ENCODE measurements at places on chromosomes 16 and 17.

DNA sequence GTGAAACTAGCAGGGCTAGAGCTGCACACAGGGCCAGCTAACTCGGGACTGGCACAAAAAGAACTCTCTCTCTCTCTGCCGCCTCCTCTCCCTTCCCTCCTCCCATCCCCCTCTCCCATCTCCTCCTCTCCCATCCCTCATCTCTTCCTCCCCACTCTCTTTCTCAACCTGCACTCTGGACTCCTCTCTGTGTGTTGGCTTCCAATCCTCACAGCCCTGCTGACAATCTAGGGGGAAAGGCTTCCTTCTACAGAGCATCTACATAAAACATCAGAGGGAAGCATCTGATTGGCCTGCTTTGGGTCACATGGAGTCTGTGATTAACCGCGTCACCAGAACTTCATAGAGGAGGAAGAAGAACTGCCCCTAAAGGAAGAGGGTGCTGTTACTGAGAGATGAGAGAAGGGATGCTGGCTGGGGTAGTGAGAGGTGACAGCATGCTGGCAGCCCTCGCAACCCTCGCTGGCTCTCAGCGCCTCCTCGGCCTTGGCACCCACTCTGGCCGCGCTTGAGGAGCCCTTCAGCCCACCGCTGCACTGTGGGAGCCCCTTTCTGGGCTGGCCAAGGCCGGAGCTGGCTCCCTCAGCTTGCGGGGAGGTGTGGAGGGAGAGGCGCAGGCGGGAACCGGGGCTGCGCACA lies 12.8 kb upstream of the ZFP90 start:
- no peak for DNase-seq

- no peak for DNase-seq
These were observed 1.8 kb downstream of the ST3GAL2 start for GRCh38 chr16:70437017-70437581.

- no peak for DNase-seq
These were observed 8.3 kb downstream of the KLHL36 start for GRCh38 chr16:84656649-84657048.

DNA sequence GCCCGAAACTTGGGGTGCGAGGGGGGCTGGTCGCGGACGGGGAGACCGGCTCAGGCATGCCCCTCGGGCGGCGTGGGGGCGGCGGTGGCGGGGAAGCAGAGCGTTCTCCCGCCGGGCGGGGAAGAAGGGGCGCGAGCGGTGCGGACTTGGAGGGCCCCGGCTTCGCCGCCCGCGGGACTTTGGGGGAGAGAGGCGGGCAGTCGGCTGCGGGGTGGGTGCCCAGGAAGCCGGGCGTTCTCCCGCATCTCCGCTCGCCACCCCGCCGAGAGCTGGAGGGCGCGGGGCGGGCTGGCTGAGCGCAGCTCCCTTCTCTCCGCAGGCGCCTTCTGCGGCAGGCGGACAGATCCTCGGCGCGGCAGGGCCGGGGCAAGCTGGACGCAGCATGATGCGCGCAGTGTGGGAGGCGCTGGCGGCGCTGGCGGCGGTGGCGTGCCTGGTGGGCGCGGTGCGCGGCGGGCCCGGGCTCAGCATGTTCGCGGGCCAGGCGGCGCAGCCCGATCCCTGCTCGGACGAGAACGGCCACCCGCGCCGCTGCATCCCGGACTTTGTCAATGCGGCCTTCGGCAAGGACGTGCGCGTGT lies 772 bp downstream of the NTN1 start:
- DNase-seq, result no peak

DNA sequence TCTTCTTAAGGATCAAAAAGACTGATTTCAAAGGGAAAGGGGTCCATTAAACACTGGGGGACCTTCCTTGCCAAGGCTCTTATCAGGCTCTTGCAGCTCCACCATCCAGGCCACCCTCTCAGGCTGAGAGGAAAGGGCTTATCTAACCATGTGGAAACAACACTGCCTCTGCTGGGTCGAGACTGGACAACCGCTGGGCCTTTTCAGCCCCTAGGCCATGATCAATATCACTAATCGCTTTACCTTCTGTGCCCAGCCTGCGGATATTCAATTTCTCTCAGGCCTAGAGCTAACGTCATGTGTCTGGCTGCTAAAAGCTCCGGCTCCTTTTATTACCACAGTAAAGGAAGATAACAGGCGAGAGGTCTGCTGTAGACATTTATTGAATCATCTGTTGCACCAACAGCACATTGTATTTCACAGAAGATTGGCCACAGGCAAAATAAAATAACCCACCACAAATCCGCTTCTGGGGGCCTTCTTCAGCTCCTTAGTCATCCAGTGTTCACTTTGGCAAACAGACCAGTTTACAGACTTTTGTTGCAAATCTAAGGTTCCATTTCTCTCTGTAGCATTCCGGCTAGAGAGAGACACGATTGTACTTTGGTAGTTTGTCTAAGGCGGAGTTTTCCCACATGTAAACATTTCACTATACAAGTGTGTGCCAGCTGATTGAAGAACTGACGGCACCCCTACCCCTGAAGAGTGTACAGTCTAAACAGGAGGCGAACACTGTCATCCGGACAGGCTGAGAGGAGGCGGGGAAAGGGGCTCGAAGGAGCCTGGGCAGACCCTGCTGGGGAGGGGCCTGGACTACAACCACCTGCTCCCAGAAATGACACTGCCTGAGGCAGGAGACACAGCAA lies 13.9 kb downstream of the CYB561 start:
- no peak for DNase-seq

GRCh38 chr17:63113167-63113566 lies 147.1 kb downstream of the TANC2 start:
- no peak for DNase-seq

DNA sequence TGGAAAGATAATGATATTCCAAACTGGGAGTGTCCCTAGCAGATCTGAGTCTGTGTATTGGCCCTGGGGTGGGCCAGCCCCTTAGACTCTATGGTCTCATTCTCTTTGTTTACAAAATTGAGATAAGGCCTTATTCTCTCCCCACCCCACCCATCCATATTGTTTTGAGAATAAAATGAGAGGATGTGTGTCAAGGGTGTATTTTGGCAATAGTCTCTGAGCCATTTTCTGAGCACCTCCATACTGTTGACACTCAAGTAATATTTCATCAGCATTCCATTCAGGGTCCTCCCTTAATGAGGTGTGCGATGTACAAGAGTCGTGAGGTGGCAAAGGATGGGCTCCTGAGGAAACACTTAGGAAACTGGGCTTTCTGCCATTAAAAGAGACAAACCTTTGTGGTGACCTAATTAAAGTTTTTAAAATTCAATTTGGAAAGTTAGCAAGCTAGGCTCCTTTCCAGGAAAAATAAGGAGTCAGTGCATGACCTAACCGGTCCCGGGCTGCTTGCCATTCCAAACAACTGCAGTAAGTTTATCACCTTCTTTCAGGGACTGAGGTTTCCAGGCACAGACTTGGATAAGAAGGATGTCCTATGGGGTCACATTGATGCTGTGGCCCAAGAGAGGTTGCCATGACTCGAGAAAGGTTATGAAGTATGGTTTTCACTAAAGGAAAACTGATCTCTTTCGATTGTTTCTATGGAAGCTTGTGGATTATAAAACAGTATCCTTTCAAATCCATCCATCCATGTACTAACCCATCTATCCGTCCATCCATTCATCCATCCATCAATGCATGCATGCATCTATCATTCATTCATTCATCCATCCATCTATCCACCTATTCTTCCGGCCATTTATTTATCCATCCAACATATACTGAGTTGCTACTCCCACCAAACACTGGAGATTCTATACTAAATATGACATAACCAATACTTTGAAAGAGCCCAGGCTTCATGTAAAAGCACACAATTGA lies 443.3 kb downstream of the UTP18 start:
- DNase-seq, result no peak

- DNase-seq, result no peak
These were observed 9.8 kb downstream of the GABARAPL2 start for GRCh38 chr16:75575958-75576357.

DNA sequence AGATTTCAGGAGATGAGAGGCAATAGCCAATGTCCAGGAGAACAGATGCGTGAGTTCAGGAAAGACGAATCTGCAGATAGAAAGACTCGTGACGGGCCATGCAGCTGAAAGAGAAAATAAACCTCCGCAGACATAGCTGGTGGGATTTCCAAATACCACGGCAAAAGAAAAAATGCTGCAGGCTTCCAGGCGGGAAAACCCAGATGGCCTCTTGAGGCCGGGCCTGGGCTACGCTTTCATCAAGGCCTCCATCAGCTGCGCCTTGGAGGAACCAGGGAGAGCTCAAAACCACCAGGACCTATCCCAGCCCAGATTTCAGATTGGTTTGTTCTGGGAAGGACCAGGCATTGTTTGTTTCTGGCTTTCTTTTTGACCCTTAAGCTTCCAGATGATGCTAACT lies 16.7 kb downstream of the CCDC40 start:
- DNase-seq, result no peak

- DNase-seq, result no peak
These were observed 287.2 kb upstream of the HSBP1 start for GRCh38 chr16:83520596-83520995.

- DNase-seq, result no peak
These were observed 930.7 kb downstream of the CDH8 start for GRCh38 chr16:61105544-61105943.

GRCh38 chr17:82384730-82385481 lies 13.3 kb downstream of the UTS2R start:
- DNase-seq, result no peak

DNA sequence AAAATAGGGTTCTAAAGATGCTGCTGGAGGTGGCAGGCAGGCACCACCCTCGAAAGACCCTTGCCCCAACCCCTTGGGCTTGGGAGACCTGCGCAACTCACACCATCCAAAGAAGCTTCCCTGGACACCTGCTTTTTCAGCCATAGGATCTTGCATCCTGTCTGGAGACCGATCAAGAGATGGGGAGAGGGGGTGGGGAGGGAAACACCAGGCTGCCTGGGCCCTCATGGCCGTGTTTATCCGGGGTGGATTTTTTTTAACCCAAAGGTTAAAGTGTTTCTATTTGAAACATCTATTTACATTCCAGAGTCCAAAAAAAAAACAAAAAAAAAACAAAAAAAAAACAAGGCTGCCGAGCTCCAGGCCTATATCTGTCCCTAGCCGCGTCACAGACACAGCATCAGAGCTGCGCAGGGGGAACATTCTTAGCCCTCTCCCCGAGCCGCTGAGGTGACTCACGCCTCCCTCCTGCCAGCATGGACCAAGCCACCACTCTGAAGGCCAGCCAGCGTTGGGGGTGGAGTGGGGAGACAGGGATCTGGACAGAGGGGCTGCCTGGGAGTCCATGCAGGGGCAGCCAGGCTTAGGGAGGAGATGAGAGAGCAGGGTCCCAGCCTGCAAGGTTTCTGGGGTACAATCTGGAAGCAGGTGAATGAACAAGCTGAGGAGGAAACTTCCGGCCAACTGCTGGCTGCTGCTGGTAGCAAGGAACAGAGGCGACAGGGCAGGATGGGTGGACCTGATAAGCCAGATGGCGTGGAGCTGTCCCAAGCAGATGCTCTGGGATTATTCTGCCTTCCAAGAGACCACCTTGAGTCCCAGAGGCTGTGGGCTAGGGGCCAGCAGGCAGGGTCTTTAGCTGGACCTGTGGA lies 14.8 kb downstream of the HDAC5 start:
- no peak for DNase-seq

DNA sequence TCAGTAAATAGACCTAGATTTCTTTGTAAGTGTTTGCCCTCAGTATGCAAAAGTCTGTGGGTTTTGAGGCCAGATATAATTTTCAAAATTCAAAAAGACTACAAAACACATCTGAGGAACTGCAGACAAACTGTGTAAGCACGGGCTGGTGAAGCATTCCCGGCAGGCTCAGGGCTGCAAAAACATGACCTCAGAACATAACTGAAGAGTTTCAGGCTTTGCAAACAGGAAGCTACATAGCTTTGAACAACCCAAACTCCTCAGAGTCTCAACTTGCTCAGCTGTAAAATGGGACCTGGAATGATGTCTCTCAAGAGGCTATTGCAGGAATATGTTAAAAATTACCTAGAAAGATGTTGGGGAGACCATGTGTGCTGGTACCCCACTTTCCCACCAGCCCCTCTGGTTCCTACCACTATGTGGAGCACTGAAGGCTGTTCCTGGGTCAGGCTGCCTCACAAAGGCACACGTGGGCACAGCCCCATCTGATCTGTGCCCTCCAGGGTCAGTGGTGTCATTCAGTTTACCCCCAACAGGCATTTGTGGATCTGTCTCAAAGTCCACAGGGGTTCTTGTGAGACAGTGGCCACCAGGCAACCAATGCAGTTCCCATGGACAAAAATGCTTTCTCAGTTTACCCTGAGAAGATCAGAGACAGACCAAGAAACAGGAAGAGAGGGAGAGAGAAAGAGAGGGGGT lies 72.9 kb downstream of the CREBBP start:
- DNase-seq, result no peak

- no peak for DNase-seq
These were observed 8.3 kb upstream of the CLUH start for GRCh38 chr17:2719861-2720260.

GRCh38 chr17:62950067-62950466 lies 16.0 kb upstream of the TANC2 start:
- no peak for DNase-seq

DNA sequence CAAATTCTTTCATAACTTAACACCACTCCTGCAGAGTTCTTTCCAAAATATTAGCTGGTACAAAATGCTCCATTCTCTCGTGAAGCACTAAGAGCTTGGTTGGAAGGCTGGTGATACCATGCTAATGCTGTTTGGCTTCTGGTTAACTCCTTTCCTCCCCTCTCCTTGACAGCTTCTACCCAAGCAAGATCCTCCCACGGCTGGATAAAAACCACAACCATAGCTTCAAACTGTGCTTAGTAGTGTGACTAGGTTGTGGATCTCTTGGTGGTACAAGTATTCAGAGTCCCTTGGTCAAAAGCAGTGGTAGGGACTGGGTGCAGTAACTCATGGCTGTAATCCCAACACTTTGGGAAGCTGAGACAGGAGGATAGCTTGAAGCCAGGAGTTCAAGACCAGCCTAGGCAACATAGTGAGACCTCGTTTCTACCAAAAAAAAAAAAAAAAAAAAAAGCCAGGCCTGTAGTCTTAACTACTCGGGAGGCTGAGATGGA lies 2.3 kb downstream of the PHAF1 start:
- no peak for DNase-seq

DNA sequence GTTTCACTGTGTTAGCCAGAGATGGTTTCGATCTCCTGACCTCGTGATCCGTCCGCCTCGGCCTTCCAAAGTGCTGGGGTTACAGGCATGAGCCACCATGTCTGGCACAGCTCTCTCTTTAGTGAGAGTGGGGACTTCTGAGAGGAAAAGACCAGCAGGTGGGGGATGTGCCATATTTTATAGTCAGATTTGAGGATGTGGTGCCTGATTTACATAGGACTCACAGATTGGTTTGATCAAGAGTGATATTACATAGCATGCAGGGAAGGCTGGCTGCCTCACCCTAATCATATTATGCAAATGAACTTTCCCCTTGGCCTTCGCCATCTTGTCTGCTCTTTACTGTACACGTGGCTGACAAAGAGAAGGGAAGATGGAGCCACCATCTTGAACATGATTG lies 28.1 kb upstream of the MAPK3 start:
- DNase-seq, result no peak

All from KG1 (cell line).